ENCODE measurements at places on chromosomes 6 and 20.

- no peak for DNase-seq
Measured at GRCh38 chr20:63517376-63518309, 2.9 kb upstream of the PPDPF start.

DNA sequence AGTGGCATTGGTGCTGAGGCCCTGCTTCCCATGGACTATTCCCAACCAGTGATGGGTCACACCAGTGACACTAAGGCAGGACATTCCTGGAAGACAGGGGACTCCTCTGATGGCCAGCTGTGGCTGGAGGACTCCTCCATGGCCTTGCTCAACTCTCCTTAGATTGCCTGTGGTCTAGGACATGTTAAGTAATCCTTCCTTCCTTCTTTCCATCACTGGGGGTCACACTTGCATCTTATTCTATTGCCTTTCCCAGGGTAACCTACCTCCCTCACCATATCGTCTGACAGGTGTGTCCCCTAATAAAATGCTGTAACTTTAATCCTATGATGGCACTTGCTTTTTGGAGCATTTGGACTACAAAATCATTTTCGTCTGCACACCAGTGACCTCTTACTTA is 24.5 kb upstream of the HLA-A start:
- no peak for DNase-seq

DNA sequence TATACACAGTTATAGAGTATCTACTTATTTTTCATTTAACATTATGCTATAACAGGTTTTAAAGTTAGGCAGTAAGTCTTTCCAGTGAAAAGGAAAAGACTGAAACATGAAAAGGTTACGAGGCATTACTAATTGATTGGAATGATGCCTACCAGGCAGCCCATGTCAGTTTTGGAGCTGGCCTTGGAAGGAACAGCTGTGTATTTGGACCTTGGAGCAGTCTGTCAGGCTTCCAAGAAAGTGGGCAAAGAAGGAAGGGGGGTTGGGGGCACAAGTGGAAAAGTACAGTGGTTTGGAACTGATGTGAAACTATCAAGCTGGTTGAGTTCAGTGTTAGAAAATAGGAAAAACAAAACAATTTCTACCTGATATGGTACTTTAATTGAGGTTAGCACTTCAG is 41.7 kb downstream of the SLC16A10 start:
- no peak for DNase-seq

- DNase-seq, result no peak
Measured at GRCh38 chr20:31894980-31895675, 24.7 kb downstream of the TTLL9 start.

DNA sequence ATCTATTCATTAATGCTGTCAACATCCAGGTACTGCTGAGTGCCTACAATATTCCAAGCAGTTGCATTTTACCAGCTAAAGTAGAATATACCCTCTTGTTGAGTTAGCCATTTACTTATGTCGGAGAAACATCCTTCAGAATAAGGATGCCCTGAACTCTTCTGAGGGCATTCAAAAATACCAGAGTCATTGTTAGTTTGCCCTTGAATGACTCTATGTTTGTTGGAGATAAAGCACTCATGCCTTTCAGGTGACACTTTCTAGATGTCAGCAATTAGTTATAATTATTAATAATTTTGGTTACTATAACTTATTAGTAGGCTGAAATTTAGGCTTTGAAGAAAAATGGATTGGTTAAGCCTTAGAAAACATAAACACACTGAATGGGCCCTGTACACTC is 286.2 kb upstream of the STXBP5 start:
- DNase-seq, result no peak
